H9 (cell line): ENCODE measurements at places on chromosomes 11 and 22. TPM values are rescaled to one million over a fixed set of nuclear protein-coding genes. Genes with fewer than 3 reads are reported as not detected.

Gene IL18
- total RNA-seq: 0.31 TPM in 1 of 2 replicates, not detected in the other

Gene FAM227A
- 3.6 and 4.2 TPM in 2 replicates for total RNA-seq

- DNase-seq: no peak
Measured at GRCh38 chr22:32364210-32364609, 6.5 kb downstream of the RFPL3 start.

DNA sequence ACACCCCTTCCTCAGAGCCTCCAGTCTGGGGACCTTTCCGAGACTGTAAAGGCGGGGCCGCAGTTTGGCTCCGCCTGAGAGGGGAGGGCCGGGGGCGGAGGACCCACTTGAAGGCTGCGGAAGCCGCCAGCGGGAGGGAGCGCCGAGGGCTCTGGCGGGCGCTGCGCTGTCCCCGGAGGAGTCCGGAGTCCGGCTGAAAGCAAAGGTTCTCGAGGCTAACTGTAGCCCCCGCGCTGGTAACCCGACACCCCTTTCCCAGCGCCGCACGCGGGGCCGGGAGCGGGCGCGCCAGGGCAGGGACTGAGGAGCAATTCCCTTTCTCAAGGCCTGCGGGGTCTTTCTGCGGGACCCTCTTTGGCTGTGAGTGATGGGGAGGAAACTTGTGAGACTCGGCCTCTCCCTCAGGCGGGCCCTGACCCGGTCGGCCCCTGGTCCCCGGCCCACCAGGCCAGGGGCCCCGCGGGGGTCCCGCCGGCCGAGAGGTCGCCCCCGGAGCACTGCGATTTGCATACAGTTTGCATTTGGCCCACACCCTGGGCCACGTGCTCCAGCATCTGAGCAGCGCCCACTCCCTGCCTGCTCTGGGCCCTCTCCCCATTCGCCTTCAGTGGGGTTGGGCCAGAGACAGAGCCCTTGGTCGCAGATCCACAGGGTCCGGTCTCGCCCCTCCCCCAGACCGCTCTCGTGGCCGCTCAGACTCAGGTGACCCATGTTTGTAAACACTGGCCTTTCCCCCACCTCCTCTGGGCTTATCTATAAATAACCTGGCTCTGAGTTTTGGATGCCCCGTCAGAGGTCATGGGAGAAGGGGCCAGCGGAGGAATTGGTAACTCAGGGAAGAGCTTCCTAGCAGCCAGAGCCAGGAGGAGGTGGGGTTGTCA lies 519 bp upstream of the ART5 start:
- DNase-seq: peak; percentile 98

GRCh38 chr11:62256281-62256680 lies 13.7 kb upstream of the SCGB2A2 start:
- no peak for DNase-seq
